Epithelial cell of prostate (primary cell): ENCODE measurements at places on chromosomes 3 and 15.
A peak's percentile ranks its signal among the peaks of the same experiment; 100 is the strongest.

- DNase-seq = no peak
Measured at GRCh38 chr3:184227481-184227935, 1.9 kb upstream of the VWA5B2 start.

- DNase-seq = no peak
Measured at GRCh38 chr3:14508966-14509795, 31.0 kb downstream of the GRIP2 start.

- DNase-seq = no peak
Measured at GRCh38 chr15:71742964-71743363, 67.4 kb upstream of the NR2E3 start.

- no peak for DNase-seq
Measured at GRCh38 chr3:143525408-143525807, 322.9 kb downstream of the SLC9A9 start.

GRCh38 chr15:28033443-28033842 lies 65.7 kb downstream of the OCA2 start:
- no peak for DNase-seq

DNA sequence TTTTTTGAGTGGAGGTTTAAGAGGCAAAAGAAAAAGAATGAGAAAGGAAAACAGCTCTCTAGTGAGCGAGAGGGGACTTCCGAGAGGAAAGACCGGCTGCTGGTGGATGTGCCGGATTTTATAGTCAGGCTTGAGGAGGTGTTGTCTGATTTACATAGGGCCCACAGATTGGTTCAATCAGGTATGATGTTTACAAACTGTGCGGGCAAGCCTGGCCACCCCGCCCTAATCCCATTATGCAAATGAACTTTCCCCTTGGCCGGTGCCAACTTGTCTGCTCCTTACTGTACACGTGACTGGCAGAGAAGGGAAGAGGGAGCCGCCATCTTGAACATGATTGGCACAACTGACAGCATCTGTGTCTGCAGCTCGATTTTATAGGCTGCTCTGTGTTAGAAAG lies 44.7 kb downstream of the FAM43A start:
- peak; percentile 68 for DNase-seq

DNA sequence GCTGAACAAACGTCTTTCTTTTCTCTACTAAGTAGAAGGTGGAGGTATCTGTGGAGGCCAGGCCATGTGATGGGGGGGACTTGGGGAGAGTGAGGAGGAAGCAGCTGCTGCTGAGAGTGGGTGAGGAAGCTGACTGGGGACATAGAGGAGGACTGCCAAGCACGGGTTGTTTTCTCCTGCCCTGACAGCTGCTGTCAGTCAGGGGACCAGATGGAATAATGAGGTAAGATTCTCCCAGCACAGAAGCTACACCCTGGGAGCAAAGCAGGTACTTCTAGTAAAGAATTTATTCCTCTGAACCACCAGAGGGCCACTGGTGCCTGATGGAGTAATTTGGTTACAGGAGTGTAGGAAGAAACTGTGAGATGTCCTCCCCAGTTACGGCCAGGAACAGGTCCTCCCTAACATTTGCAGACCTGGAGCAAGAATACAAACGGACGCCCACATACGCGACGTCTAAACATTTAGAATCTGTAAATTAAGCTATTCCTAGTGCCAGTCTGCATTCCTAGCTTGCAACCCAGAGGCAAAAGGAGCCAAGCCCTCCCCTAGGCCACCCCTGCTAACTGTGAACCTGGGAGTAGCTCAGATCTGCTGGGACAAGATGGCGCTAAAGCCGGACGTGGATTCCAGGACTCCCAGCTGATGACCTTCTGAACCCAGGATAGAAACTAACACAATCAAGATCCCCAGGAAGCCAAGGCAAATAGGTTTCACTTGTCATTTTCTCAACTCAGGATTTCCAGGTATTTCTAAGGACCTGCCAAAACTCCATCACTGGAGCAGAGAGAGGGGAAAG lies 14.8 kb downstream of the CRYGS start:
- DNase-seq = no peak

DNA sequence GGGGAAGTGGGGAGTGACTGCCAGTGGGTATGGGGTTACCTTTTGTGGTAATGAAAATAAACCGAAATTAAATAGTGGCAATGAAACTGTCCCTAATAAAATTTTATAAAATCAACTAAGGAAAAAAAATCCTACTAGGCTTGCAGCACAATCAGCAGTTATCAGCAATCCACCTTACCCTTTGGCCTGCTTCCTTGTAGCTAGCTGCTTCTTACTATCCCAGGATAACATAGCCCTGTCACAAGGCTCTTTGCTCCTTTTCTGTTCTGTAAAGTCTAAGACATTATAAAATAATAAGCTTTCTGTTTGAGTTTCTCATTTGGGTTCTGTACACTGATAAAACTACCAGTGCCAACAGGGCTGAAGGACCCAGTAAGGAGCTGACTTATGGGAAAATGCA lies 23.0 kb upstream of the CTXND1 start:
- no peak for DNase-seq

GRCh38 chr3:43171748-43172147 lies 65.9 kb upstream of the POMGNT2 start:
- no peak for DNase-seq

DNA sequence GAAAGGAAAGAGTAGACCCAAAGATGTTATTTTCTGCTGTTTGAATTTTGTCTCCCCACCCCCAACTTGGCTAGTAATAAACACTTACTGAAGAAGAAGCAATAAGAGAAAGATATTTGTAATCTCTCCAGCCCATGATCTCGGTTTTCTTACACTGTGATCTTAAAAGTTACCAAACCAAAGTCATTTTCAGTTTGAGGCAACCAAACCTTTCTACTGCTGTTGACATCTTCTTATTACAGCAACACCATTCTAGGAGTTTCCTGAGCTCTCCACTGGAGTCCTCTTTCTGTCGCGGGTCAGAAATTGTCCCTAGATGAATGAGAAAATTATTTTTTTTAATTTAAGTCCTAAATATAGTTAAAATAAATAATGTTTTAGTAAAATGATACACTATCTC lies 21.6 kb downstream of the CLDN18 start:
- no peak for DNase-seq

- no peak for DNase-seq
Measured at GRCh38 chr15:60803059-60803458, 324.1 kb upstream of the ICE2 start.

GRCh38 chr3:101667331-101667730 lies 9.6 kb downstream of the ZBTB11 start:
- DNase-seq = no peak

GRCh38 chr15:100942656-100943425 lies 23.7 kb downstream of the LRRK1 start:
- no peak for DNase-seq

- DNase-seq = no peak
Measured at GRCh38 chr3:113747283-113748046, 630 bp downstream of the ATP6V1A start.

- no peak for DNase-seq
Measured at GRCh38 chr3:15263120-15263519, 57.1 kb downstream of the CAPN7 start.

GRCh38 chr15:45129651-45130129 lies at the start of the genes DUOX1 and DUOXA1:
Gene DUOX1, plus strand, starts transcription at chr15:45129994. Its CDS starts 1,973 bp downstream, at chr15:45131967.
Gene DUOXA1, minus strand, starts transcription at chr15:45129879. Its CDS starts 6,865 bp downstream, at chr15:45123014.
- no peak for DNase-seq

DNA sequence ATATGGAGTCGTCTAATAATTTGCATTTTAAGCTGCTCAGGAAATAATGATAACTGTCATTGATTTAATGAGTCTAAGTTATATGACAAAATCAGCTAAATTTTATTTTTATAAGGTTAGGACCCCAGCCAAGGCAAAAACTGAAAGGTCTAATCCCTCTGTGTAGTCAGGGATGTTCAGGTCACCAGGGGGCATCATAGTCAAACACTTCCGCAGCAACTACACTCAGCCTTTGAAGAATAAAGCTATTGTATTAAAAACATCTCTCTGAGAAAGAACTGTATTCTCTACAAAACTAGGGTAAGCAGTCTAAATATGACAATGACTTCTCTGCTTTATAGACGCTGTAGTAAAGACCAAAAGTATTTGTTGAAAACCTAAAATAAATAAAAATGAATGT lies 15.0 kb downstream of the INTS14 start:
- no peak for DNase-seq

DNA sequence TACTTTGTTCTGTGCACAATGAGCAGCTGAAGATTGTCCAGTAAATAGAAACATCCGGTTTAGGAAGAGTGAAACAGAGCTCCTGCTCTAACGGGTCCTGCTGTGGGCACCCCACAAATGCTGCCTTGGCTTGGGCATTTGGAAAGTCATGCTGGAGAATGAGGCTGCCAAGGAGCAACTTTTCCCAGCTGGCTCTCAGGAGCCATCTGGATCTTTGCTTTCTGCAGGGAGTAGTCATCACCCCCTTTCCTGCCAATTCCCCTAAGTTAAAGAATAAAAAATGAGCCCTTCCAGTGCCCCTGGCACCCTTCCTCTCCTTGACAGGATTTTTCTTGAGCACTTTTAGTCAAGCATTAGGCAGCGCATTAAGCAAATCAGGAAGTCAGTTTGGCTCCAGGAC lies 90.0 kb downstream of the FAM43A start:
- DNase-seq = no peak

DNA sequence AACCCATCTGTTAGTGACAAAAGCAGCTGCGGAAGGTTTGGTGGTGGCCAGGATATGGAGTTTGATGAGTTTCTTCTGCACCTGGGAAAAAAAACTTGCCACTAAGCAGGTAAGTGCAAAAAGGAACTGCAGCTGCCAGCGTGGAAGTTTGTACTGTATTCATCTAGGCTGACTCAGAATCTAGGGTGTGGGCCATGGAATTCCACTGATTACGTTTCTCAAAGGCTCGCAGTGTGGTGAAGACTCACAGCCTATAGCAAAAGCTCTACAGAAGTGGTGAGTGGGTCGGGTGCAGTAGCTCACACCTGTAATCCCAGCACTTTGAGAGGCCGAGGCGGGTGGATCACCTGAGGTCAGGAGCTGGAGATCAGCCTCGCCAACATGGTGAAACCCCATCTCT lies 334.6 kb upstream of the GRM7 start:
- no peak for DNase-seq
